ENCODE measurements at places on chromosomes 11 and 22.

DNA sequence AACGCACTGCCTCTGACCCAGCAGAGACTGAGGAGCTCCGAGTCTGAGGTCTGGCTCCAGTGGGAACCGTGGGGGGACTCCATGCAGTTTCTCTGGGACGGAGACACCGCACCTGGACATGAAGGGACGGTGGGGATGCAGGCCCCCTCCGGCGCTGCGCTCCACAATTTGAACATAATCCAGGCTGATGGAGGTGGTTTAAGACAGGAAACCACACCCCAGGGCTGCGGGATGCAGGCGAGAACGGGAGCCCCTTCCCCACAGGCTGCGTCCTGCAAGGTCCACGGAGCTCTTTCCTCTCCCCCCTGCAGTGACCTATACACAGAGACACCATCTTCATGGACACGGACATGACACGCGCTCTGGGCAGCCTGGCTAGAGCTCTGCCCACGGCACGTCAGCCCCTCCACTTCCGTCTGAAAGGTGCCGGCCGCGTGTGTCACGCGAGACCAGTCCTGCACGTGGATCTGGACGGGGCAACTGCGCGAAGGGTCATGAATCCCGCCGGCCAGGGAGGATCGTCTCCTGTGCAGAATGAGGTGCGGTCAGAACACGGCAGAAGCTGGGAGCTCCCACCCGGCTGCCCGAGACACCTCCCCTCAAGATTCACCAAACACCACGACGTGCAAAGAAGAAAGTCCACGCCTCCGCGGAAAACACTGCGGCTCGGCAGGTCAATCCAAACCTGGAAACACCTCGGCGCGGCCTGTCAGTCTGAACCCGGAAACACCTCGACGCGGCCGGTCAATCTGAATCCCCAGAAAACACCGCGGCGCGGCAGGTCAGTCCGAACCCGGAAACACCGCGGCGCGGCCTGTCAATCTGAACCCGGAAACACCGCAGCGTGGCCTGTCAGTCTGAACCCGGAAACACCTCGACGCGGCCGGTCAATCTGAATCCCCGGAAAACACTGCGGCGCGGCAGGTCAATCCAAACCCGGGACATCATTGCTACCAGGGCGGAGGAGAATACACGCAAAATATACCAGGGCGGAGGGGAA is 212.4 kb downstream of the BRD1 start:
- no peak for DNase-seq

GRCh38 chr11:112518371-112518770 is 257.7 kb upstream of the PLET1 start:
- no peak for DNase-seq

DNA sequence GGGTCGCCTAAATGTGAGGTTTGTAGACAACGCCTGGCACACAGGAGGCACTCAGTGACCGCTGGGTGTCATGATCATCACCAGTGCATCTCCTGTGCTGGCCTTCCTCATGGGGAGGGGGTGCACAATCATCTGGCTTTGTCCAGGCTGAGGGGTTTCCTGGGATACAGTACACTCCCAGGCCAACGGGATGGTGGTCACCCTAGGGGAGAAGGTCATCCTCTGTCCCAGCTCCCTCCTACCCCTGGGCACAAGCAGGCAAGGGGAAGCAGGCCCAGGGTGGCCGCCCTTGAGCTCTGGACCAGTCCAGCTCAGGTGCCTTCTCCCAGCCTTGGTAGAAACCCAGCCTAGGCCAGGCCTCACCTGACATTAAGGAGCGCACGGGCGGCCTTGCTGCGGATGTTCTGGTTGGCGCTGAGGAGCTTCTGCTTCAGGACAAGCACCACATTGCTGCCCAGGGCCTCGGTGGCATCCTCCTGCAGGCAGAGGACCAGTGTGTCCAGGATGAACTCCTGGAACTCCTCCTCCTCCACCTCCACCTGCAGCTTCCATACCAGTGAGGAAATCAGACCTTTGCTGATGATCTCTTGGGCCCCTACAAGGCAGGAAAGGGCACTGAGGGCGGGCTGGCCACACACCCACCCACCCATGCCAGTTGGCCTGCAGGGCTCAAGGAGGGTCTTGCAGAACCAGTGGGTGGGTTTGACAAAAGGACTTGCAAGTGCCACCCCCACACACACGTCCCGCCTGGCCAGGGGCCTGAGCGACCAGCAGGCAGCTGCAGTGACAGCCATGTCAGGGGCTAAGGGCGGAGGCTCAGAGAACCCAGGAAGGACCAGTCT is 6.6 kb upstream of the GNAZ start:
- DNase-seq: no peak

DNA sequence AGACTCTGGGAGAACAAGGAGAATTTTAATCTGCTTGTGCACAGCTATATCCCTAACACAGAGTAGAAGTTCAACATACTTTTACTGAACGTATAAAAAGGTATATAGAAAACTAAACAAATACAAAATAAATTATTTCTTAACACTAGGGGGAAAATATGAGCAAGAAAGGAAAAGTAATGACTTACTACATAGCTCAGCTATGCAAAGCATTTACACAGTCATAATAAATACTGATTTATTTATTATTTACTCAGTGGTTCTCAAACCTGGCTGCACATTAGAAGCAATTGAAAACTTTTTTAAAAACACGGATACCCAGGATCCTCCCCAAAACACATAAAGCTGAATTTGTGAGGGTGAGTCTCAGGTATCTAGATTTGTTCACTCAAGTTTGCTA is 182.5 kb downstream of the TTC28 start:
- DNase-seq: no peak

GRCh38 chr11:126525702-126526101 is 170.2 kb downstream of the ST3GAL4 start:
- no peak for DNase-seq

DNA sequence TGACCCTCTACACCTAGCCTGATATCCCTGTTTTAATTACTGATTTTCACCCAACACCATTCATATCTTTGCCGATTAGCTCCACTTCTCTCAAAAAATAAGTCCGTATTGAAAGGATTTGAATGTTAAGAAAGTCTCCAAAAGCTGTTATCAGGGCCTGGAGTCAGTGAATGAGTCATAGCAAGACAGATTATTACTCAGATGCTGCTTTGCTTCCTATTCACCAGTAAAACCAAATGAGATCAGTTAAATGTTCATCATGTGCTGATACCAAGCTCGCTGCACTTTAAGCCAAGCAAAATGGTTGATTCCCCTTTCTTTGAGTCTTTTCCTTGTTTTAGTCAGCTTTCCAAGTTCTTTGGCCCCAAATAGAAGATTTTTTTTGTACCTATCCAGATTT is 228.4 kb downstream of the FAT3 start:
- no peak for DNase-seq

GRCh38 chr22:35754761-35755160 is 37.1 kb downstream of the APOL5 start:
- DNase-seq: no peak

- no peak for DNase-seq
Measured at GRCh38 chr11:94455861-94456260, 37.8 kb downstream of the MRE11 start.

DNA sequence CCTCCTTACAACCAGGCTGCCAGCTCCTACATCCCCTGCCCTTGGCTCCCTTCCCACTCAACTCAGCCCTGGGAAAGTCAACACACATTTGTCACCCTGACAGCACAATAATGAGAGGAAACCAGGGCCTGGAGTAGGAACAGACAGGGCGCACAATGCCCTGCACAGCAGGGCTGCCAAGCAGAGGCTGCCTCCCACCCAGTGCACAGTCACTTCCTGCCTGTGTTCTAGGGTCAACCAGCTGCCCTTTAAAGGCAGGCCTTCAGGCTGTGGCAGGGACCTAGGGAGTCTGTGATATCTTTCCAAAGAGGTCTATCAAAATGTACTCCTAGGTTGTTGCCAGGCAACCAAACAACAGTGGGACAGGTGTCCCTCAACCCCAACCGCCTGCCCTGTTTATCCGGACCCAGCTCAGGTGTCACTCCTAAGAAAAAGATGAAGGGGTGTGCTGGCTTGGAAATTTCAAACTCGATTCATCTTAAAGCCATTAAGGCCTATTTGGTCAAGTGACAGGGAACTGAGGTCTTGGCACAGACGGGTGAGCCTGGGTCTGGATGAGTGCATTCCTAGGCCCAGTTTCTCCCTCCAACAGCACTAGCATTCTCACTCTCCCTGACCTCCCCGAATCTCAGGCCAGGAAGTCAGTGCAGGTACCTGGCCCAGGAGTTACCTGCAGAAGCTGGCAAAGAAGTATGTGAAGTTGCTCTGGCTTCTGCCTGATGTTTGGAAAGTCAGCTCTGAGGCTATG is 110.3 kb upstream of the PITPNB start:
- no peak for DNase-seq

- DNase-seq: no peak
Measured at GRCh38 chr11:43947815-43948214, 5.4 kb downstream of the C11orf96 start.

DNA sequence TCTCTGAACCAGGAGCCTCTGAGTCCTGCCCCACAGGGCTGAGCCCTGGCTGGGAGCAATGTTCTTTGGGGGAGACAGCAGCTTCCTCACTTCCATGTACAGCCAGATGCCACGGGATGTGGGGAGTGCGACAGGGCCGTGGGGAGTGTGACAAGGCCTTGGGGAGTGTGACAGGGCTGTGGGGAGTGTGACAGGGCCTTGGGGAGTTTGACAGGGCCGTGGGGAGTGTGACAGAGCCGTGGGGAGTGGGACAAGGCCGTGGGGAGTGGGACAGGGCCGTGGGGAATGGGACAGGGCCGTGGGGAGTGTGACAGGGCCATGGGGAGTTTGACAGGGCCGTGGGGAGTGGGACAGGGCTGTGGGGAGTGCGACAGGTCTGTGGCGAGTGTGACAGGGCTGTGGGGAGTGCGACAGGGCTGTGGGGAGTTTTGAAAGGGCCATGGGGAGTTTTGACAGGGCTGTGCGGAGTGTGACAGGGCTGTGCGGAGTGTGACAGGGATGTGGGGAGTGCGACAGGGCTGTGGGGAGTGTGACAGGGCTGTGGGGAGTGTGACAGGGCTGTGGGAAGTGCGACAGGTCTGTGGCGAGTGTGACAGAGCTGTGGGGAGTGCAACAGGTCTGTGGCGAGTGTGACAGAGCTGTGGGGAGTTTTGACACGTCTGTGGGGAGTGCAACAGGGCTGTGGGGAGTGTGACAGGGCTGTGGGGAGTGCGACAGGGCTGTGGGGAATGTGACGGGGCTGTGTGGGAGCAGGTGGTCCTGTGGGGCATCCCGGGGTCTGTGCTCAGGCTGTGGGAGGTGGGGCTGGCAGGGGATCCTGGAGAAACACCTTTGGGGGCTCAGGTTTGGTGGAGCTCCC is 6.6 kb upstream of the KRTAP5-6 start:
- no peak for DNase-seq

DNA sequence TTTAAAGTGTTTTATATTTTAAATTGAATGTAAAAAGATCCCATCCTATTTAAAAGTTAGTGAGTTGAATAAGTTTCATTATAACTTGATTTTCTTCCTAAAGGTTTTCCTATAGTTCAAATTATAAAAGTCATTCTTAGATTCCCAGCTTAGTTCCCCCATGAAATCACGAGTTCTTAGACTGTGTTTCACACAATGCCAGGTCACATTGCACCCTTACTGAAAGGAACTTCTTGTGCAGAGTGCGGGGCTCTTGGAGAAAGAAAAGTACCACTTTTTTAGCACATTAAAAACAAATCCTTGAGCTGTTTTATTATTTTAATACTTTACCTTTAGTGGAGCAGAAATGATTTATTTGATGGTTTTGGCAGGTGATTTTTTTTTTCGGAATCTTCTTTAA is 15.6 kb downstream of the GRAP2 start:
- DNase-seq: no peak

DNA sequence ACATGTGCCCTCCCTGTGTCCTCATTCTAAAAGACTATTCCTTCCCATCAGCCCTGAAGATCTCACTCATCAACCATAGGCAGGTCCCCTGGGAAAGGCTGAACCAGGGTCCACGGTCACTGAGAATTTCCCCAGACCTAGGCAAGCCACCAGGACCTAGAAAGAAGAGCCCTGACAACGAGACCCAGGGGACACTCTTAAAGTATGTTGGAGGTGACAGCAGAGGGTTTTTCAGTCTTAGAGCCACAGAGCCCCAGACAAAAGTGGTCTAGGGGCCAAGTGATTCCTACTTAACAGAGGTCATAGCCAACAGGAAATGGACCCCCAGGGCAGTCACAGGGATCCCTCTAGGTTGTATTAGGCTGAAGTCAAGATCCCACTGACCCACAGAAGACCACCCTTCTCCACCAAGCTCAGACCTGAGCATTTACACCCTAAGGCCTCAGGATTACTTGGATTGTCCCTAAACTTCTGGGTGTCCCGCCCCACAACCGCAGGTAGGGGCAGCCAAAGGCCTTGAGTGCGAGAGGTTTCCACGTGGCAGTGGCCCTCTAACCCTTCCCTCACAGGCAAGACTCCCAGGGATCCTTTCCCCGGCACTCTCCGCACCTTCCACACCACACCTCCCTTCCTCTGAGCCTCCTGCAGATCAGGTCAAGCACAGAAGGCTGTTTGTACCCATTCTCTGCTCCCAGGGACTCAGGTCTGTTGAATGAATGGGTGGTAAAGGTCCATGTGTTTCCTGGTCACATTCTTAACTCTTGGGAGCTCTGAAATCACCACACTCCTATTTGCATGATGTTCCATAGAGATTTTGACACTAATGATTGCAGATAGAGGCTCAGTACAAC is 12.3 kb downstream of the POU2AF1 start:
- DNase-seq: no peak

DNA sequence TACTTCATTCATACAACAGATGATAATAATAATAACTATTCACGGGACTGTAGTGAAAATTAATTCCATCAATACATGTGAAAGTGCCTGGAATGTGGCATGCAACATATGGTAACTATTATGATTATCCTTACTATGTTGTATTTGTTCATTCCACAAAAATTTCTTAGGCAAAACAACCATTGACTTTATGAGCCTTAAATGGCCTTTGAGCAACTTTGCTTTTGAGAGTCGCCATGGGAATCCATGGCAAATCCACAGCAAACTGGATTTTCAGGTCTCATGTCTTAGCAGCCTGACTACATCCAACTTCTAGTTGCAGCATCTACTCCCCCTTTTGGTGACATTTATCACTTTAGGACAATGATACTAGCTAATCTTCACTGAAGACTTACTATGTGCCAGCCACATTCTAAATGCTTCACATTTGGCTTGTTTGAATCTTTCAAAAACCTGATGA is 56.8 kb downstream of the SLC1A2 start:
- no peak for DNase-seq

DNA sequence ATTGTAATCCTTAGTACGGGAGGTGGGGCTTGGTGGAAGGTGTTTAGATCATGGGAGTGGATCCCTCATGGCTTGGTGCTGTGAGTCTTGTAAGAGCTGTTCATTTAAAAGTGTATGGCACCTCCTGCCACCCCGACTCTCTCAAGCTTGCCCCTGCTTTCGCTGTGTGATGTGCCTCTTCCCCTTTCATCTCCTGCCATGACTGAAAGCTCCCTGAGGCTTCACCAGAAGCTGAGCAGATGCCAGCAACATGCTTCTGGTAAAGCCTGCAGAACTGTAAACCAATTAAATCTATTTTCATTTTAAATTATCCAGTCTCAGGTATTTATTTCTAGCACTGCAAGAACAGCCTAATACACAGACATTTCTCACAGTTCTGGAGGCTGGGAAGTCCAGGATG is 40.8 kb downstream of the GAB2 start:
- DNase-seq: no peak

- no peak for DNase-seq
Measured at GRCh38 chr11:27861706-27862430, 161.6 kb upstream of the BDNF start.

Measured in activated T-cell treated with anti-CD3 and anti-CD28 coated beads for 4 hours (primary cell).